HS-5 (cell line): ENCODE measurements at places on chromosomes 12 and 14.

DNA sequence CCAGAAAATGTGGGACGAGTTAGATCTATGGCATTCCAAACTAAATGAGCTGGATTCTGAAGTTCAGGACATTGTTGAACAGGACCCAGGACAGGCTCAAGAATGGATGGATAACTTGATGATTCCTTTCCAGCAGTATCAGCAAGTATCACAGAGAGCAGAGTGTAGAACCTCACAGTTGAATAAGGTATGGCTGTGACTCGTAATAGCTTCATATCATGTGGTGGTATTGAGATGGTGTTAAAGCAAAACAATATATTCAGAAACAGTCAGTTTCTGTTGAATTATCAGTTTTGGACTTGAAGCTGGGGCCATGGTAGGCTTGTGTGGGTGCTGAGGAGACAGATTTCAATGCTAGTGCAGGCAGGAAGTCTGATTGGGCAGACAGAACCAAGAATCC is 213.7 kb downstream of the ESR2 start:
- no peak for DNase-seq

- no peak for DNase-seq
Observed at GRCh38 chr14:49992448-49992847, 99.6 kb downstream of the ARF6 start.

GRCh38 chr12:49054096-49054495 is 6.5 kb downstream of the KMT2D start:
- no peak for DNase-seq

DNA sequence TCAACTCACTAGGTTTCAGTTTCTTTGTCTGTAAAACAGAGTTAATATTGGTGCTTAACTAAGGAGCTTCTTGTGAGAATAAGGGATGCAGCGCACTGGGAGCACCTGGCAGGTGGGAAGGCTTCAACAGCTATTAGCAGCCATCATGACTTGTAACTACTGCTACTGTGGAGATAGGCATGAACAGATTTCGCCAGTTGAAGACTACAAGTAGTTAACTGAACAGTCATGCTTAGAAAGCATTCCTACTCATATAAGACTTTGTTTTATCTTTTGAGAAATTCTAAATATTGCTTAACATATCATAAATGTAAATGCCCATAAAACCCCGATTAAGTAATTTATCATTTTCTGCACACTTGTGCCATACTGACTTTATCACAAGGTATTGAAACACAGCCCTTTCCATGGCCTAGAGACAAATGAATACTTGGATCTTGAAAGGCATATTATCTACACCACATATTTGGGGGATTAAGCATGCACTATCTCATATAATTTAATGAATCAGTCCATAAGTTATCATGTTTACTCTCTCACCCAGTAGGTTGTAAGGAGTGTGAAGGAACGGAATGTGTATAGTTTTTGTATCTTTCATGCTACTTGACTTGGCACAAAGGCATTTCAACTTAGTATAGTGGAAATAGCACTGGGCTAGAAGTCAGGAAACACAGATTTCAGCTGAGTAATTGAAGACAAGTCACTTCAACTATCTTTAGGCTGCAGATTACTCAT is 16.1 kb downstream of the NTN4 start:
- no peak for DNase-seq

GRCh38 chr12:15839041-15839440 is 43.1 kb upstream of the STRAP start:
- DNase-seq = no peak

- no peak for DNase-seq
Observed at GRCh38 chr14:102629808-102630350, 37.4 kb downstream of the RCOR1 start.

DNA sequence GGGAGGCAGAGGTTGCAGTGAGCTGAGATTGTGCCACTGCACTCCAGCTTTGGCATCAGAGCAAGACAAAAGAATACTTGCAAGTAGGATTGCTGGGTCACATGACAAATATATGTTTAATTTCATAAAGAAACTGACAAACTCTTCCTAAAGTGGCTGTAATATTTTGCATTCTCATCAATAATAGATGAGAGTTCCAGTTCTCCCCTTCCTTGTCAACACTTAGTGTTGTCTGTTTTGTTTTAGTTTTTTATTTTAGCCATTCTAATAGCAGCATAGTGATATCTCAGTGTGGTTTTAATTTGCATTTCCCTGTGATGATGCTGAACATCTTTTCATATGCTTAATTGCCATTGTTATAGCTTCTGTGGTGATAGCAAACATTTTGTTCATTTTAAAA is 31.2 kb downstream of the SLC39A9 start:
- no peak for DNase-seq

- no peak for DNase-seq
Observed at GRCh38 chr14:75247286-75247922, 31.2 kb upstream of the FOS start.

DNA sequence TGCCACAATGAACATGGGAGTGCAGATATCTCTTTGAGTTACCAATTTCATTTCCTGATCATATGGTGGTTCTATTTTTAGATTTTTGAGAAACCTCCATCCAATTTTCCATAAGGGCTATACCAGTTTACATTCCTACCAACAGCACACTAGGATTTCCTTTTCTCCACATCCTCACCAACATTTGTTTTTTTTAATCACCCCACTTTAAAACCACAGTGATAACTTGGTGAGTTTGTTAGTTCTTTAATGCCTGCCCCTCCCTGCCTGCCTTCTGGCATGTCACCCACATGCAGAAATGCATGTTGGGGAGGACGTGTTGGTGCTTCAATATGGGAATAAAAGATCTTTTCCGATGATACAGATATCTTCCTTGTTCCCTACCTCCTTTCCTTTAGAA is 167.9 kb downstream of the CAND1 start:
- no peak for DNase-seq

DNA sequence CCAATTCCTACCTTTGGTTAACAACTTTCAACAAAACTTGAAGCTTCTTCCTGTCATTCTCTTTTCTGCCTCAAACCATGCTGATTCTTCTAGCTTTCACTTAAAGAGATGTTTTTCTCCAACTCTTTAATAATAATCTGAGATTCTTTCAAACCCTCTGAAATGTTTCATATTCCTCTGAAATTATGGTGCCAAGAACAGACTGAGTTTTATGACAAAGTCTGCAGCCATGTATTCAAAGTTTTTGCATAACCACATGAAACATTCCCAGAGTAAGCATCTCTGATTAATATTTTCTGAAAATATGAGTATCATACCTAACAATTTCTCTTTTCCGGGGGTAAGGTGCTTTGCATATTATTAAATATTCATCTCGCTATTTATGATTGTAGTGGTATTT is 59.1 kb upstream of the DCN start:
- no peak for DNase-seq

GRCh38 chr14:22271838-22272799 is 316.9 kb downstream of the DAD1 start:
- no peak for DNase-seq

GRCh38 chr12:69894800-69895383 is 69.9 kb downstream of the MYRFL start:
- no peak for DNase-seq

GRCh38 chr14:85752175-85752574 is 222.2 kb downstream of the FLRT2 start:
- no peak for DNase-seq

DNA sequence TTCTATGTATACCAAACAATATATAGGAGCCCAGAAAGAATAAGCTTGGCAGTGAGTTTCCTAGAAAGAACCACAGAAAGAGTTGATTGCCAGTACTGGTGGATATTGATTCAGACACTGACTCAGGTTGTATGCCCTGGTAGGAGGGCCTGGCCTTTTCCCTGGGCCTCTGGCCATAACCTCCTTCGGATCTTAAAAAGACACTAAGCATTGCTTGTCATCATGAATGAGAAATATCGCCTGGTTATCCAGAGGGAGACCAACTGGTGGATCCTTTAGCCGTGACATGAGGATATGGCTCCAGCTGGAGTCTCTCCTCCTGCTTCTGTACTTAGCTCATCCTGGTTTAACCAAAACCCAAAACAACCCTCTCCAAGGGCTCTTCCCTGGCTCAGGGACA is 231.5 kb downstream of the MSRB3 start:
- no peak for DNase-seq

DNA sequence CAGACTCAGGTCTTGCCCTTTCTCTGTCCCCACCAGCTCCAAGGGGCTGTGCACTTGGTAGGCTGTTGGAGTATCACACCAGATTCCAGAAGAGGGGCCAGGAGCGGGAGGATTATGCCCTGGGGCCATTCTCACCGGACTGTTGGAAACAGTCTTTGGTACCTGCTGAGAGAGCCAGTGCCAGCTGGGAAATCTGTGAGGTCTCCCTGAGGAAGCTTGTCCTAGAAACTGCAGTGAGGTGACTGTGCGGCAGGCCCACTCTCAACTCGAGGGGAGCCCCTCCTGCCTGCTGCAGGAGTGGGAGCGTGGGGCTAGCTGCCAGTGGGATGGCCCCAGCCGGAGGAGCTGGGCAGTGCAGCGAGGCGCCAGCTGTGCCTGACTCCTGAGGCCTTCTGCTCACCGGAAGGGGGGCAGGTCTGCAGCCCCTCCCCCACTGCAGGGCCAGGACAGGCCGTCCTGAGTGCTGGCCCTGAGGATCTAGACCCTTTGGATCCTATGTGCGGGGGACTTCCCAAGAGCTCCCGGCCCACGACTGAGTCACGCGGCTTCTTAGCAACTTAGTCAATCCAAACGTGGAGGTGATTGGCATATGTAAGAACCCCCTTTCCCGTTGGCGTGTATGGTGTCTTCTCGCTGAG is 295.2 kb downstream of the CACNA1C start:
- DNase-seq = no peak

- DNase-seq = no peak
Observed at GRCh38 chr12:57591782-57592325, 862 bp downstream of the PIP4K2C start.

- no peak for DNase-seq
Observed at GRCh38 chr12:46628176-46628575, 197.6 kb downstream of the SLC38A4 start.

GRCh38 chr12:111411185-111411764 is 5.6 kb downstream of the SH2B3 start:
- DNase-seq = no peak
